ENCODE measurements at places on chromosomes 12 and 14.

GRCh38 chr14:99175331-99176155, 96.5 kb downstream of the BCL11B start:
- no peak for DNase-seq

GRCh38 chr12:96387981-96388380, 12.3 kb downstream of the CDK17 start:
- no peak for DNase-seq

DNA sequence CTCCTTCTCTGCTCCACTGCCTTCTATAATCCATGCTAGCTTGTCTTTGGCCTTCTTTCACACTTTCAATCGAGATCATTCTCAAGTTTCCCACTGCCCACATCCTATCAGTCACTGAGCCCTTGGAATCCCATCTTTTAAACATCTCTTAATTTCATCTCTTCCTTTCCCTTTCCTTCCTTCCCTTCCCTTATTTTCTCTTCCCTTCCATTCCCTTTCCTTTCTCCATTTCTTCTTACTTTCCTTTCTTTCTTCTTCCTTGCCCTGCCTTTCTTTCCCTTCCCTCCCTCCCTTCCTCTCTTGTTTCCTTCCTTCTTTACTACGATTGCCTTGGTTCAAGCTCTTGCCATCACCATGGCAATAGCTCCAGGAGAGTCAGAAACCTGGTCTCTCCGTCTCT, 183.8 kb downstream of the EMP1 start:
- no peak for DNase-seq

DNA sequence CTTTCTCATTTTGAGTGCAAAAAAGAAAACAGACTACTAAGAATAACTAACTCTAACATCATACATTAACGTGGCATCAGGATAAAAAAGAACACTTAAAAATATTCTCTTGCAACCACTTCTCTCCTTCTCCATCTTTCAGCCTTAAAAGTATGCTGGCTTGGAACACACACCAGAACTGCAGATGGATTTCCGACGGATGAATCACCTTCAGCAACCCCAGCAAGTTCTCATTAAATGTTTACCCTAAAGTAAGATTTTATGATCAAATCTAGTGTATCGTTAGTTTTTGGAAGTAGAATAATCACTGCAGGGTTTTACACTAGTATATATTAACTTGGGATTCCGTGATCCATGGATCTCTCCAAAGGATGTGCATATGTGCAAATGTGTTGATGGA, 1.2 kb downstream of the NEK9 start:
- no peak for DNase-seq

GRCh38 chr12:1044696-1045095, 53.7 kb downstream of the ERC1 start:
- no peak for DNase-seq

DNA sequence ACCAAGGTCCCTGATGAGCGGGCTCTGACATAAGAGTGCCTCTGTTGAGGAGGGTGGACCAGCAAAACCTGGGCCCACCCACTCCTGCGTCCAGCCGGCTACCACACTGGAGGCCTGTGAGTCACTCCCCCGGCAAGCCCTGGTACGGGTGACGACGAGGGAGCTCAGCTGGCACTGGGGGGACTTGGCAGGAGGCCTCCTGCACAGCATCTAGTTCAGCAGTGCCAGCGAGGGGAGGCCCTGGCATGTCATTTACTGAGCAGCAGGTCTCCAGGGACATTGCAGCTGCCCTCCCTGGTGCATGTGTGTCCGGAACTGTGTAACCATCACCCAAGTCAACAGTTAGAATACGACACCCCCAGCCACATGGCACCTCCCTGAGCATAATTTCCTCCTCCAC, 24.4 kb downstream of the CD9 start:
- DNase-seq, result no peak

GRCh38 chr12:100293017-100293416, 26.0 kb downstream of the SCYL2 start:
- DNase-seq, result no peak

DNA sequence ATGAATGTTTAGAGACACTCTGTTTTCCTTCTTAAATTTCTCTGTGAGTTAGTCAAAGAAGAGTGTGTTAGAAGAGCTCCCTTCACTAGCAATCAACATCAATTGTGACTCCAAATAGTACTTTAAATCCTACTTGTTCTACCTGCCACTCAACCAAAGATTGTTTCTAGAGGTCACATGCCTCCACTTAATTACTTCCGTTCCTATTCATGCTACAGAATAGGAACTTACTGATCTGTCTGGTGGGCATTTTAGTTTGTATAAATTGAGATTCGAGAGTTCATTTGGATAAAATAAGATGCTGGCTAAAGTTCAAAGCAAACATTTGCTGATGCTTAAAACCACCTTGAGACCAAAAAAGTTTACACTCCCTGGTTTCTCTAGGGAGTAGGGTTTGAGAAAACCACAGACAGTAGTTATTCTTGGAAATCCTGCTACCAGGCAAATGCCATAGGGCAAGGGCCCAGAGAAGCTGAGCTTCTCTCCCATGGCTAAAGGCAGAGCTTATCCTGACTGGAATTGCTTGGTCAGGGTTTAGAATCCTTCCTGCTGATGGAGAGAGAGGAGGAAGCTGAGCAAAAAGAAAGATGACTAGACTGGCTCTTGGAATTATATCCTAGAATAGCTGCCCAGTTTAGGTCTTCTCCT, 389.6 kb upstream of the ATP2B1 start:
- DNase-seq, result no peak

GRCh38 chr12:26648999-26649398, 184.0 kb downstream of the ITPR2 start:
- DNase-seq, result no peak

DNA sequence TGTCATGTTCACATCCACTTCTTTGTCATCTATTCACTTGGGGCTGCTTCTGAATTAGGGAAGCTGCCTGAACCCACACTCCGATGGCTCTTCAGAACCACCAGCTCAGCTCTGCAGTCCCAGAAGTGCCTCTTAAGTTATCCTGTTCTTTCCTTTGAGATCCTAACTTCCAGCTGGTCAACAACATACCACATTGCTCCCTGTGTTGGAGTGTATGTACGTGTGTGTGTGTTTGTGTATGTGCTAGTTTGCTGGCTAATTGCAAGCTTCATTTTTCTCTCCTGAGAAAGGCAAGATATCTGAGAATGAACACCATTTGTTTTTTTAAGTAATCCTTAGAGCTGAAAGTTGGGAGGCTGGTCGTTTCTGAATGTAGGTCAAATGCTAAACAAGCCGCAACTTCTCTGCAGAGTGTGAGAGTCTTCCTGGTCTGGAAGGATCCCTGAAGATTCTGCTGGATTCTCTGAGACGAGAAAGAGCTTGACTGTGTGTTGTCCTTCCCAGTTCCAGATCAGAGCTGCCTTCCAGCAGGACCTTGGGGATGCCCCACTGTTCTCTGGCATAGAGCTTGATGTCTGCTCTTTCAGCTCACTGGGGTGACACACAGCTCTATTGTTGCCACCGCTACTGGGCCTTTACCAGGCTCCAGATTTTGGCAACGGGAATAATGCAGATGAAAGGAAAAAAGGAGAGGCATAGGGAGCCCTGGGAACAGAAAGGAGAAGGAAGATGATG, 839 bp downstream of the GSG1 start:
- DNase-seq, result no peak

DNA sequence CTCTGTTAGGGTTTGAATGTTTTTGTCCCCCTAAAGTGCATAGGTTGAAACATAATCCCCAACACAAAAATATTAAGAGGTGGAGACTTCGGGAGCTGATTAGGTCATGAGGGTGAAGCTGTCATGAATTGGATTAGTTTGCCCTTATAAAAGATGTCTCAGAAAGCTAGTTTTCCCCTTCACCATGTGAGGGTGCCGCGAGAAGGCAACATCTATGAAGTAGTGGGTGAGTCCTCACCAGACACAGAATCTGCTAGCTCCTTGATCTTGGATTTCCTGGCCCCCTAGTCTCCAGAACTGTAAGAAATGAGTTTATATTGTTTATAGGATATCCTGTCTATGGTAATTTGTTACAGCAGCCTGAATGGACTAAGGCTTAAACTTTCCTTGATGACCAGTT, 301.5 kb upstream of the ATP2B1 start:
- DNase-seq, result no peak

DNA sequence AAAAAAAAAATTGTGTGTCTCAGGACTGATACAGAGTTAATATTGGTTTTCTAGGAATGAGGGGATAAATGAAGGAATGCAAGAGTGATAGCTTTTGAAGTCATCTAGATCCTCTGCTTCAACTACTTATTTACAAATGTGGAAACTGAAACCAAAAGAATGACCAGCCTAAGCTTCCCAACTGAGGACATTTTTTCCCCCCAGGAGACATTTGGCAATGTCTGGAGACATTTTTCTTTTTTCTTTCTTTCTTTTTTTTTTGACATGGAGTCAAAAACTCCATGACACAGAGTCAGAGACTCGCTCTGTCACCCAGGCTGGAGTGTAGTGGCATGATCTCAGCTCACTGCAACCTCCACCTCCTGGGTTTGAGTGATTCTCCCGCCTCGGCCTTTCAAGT, 15.3 kb downstream of the DLK1 start:
- DNase-seq, result no peak

DNA sequence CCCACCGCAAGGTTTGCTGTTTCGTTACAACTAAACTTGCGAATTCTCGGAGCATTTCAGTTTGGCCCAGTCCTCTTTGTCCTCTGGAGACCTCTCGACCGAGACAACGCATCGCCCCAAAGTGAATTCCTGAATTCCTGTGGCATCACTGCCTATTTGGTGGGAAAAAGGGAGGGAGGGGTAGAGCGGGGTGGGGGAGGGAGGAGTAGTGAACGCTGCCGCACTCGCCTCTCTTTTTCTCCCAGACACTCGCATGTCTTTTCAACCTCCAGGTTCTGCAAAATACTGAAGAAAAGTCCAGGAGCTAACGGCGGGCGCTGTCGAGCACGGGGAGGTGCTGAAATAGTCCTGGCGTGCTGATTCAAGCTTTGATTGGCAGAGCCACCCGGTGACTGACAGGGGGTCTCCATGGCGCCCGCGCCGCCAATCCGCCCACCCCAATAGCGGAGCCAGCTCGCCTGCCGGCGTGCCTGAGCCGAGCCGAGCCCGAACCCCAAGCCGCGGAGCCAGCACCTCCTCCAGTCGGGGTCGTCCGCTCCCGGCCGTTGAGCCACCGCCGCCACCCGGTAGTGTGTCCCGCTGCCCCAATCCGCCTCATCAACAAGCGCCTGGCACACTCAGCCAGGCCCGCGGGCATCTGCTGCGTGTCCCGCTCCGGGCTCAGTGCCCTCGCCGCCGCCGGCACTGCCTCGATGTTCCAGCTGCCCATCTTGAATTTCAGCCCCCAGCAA, at the start of gene SIX6:
Gene SIX6, plus strand, starts transcription at position 440 of the 731 bp plus-strand sequence. Its CDS starts 253 bp downstream, at position 693.
- no peak for DNase-seq

GRCh38 chr12:69898236-69898635, 73.2 kb downstream of the MYRFL start:
- DNase-seq, result no peak

GRCh38 chr14:99173506-99173905, 98.5 kb downstream of the BCL11B start:
- DNase-seq, result no peak

GRCh38 chr12:4477129-4477528, 31.5 kb upstream of the FGF6 start:
- no peak for DNase-seq

GRCh38 chr12:76859611-76860010, 19.2 kb downstream of the CSRP2 start:
- DNase-seq, result no peak

- DNase-seq, result no peak
Observed at GRCh38 chr14:19729763-19730162, 13.6 kb upstream of the OR4Q3 start.

DNA sequence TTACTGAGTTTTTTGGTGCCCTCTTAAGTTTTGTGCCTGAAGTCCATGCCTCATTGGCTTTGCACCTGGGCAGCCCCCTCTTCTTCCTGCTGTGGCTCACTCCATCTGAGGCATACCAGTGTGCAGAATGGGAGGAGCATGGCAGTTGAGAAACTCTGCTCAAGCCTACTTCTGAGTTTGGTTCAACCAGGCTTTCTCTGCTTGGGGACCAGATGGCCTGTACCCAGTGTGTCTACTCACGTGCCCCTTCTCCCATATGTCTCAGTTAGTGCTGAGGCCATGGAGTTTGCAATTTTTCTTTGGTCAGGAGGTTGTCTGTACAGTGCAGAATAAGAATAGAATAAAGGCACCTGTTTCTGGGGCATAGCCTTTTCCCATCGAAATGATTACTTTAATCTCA, 383.3 kb upstream of the DDHD1 start:
- no peak for DNase-seq

GRCh38 chr12:39240587-39240986, 202.3 kb downstream of the KIF21A start:
- DNase-seq, result no peak

- no peak for DNase-seq
Observed at GRCh38 chr12:127489061-127489460, 777.9 kb upstream of the TMEM132C start.

GRCh38 chr12:54596526-54596946, 8.1 kb upstream of the PPP1R1A start:
- DNase-seq, result peak; percentile 18

DNA sequence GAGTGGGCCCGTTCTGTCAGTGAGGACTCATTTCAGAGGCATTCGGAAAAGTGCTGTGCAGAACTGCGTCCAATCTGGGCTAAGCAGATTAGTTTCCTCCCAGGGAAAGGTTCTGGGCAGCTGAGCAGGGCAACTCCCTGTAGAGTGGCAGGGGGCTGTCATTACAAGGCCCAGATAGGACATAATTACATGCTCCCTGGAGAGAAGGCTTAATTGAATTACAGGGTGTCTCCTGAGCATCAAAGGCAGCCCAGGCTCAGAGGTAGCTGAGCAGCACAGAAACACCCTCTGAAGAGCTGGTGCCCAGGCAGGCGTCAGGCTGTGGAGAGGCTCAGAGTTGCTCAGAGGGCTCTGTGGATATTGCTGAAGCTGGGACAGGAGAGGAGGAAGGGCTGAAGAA, 36.0 kb downstream of the SLC8A3 start:
- DNase-seq, result no peak

DNA sequence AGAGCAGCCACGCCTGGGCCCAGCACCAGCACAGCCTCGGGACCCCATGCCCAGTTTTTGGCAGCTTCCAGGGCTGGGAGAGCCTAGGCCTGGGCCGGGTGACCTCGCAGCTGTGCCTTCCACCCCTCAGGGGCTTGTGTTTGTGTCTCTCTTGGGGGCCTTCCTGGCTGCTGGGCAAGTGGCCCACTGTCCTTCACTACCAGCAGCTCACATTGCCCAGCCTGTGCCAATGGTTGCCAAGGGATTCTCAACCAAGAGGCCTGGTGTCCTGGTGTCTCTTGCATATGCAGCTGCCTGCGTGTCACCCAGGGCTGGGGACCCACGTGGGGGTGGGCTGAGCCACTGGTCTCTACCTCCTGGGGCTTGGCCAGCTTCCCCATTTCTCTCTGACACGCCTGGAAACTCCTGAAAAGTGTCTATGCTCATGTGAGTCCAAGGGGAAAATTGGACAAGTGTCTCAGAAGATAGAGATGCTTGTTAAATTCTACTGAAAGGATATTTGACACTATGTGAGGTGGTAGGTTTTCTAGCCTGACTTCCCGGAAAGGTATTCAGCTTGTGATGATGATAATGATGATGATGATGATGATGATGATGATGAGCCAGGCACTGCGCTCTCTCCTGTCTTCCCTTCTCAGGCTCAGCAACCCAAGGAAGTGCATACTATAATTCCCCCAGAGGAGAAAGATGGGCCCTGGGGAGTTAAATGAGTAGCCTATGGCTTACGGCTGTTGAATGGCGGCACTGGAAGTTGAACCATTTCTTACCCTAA, 48.8 kb upstream of the ESRRB start:
- DNase-seq, result no peak
